ENCODE measurements at places on chromosomes 2 and 18. TPM values are rescaled to one million over a fixed set of nuclear protein-coding genes. Genes with fewer than 3 reads are reported as not detected.
A peak's percentile ranks its signal among the peaks of the same experiment; 100 is the strongest.

Gene ZNF804A
- total RNA-seq: 2.7 TPM

- H3K27me3 ChIP-seq: no peaks in the 10 kb centered on the region
- peak overlapping the region; percentile 89 for H3K27ac ChIP-seq
- DNase-seq: no peak
- H3K4me1 ChIP-seq: peaks cover 63% of the 10 kb centered on the region
- H3K4me3 ChIP-seq: peak overlapping the region; percentile 32
Measured at GRCh38 chr2:237714690-237715458, 83.7 kb upstream of the RBM44 start.

Gene SH3BP4
- 44.1 TPM for total RNA-seq

GRCh38 chr18:76446321-76447257 is 48.5 kb downstream of the ZNF516 start:
- H3K27ac ChIP-seq: peak overlapping the region; percentile 83
- no peaks in the 10 kb centered on the region for H3K27me3 ChIP-seq
- peak; percentile 36 for DNase-seq
- H3K4me1 ChIP-seq: peaks cover 74% of the 10 kb centered on the region

Gene CCDC85A
- total RNA-seq: 1.9 TPM

- H3K27ac ChIP-seq: no peak overlapping the region
- no peak overlapping the region for H3K4me3 ChIP-seq
- H3K4me1 ChIP-seq: no peaks in the 10 kb centered on the region
- no peaks in the 10 kb centered on the region for H3K36me3 ChIP-seq
Measured at GRCh38 chr2:156489750-156490465, 53.7 kb downstream of the GPD2 start.

DNA sequence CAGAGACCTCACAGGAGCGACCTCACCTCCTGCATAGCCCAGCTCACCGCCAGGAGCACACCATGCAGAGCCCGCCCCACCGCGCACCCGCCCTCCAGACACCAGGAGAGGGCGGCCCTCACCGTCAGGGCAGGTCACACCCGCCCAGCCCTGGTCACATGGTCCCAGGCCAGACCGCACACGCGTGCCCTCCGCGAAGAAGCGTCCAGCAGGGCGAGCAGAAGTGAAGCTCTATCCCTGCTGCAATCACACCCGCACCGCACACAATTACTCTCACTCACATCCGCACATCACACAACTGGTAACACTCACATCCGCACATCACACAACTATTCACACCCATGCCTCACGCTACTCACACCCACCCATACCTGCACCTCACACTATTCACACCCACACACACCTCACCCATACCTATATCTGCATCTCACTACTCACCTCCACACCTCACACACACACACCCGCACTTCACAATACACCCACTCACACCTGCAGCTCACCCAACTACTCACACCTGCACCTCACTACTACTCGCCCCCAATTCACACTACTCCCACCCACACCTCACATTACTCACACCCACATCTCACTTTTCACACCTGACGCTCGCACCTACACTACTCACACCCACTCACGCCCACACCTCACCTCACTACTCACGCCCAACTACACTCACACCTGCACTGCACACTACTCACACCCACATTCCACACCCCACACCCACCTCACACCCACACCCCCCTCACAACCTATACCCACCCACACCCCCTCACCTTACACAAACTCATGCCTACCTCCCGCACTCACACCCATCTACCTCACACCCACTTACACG is 242.0 kb downstream of the HDAC4 start:
- peak; percentile 8 for DNase-seq
- no peak overlapping the region for H3K27ac ChIP-seq
- no peaks in the 10 kb centered on the region for H3K27me3 ChIP-seq
- H3K4me1 ChIP-seq: no peaks in the 10 kb centered on the region

- DNase-seq: no peak
- H3K27ac ChIP-seq: no peak overlapping the region
- no peaks in the 10 kb centered on the region for H3K27me3 ChIP-seq
- no peak overlapping the region for H3K4me3 ChIP-seq
- peaks cover 2% of the 10 kb centered on the region for H3K36me3 ChIP-seq
- H3K4me1 ChIP-seq: peaks cover 37% of the 10 kb centered on the region
Measured at GRCh38 chr18:58593938-58594337, 35.0 kb downstream of the ALPK2 start.

Gene CLEC4F
- not detected for total RNA-seq

- no peak overlapping the region for H3K4me3 ChIP-seq
- H3K27ac ChIP-seq: peak overlapping the region; percentile 25
- no peaks in the 10 kb centered on the region for H3K36me3 ChIP-seq
- H3K4me1 ChIP-seq: peaks cover 9% of the 10 kb centered on the region
Measured at GRCh38 chr2:85810371-85811179, 56.8 kb downstream of the ATOH8 start.

GRCh38 chr18:58692422-58693185 is 21.3 kb downstream of the MALT1 start:
- peaks cover 30% of the 10 kb centered on the region for H3K36me3 ChIP-seq
- H3K27me3 ChIP-seq: no peaks in the 10 kb centered on the region
- H3K4me1 ChIP-seq: peaks cover 23% of the 10 kb centered on the region
- no peak overlapping the region for H3K27ac ChIP-seq
- H3K4me3 ChIP-seq: no peak overlapping the region

- peaks cover 10% of the 10 kb centered on the region for H3K36me3 ChIP-seq
- H3K27ac ChIP-seq: peak overlapping the region; percentile 87
- peaks cover 2% of the 10 kb centered on the region for H3K27me3 ChIP-seq
- H3K4me1 ChIP-seq: peaks cover 55% of the 10 kb centered on the region
- no peak overlapping the region for H3K4me3 ChIP-seq
Measured at GRCh38 chr2:217289177-217289906, 429.5 kb upstream of the TNP1 start.

DNA sequence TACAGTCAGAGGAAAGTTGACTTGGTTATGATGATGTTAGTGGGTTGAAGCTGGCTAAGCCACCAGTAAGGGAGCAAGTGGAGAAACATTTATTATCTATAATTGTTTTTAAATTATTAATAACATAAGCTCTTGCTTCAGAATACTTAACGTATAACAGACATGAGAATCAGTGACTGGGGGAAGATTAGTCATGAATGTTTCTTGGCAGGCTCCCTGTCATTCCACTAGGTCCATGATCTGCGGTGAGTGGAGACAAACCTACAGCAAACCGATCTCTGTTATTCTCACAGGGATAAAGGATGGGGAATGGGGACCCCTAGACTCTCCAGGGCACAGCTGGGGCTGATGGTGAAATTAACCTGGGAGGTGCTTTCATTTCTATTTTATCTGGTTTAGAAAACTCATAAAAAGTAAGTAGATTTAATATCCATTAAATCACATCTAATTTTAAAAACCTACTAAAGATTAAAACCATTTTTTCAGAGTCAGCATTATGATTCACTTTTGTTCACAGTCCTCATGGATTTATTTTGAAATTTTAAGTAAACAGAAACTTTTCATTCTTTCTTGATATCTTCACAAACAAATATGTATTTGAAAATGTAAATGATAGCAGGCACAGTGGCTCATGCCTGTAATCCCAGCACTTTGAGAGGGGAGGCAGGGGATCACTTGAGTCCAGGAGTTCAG is 420.3 kb downstream of the PTPRM start:
- DNase-seq: no peak
- H3K4me1 ChIP-seq: peaks cover 3% of the 10 kb centered on the region
- no peak overlapping the region for H3K4me3 ChIP-seq
- no peak overlapping the region for H3K27ac ChIP-seq
- H3K27me3 ChIP-seq: no peaks in the 10 kb centered on the region
- peaks cover 6% of the 10 kb centered on the region for H3K36me3 ChIP-seq

- no peaks in the 10 kb centered on the region for H3K36me3 ChIP-seq
- H3K4me1 ChIP-seq: peaks cover 35% of the 10 kb centered on the region
- H3K27ac ChIP-seq: no peak overlapping the region
- H3K27me3 ChIP-seq: no peaks in the 10 kb centered on the region
Measured at GRCh38 chr18:11991021-11991795, 9.9 kb downstream of the IMPA2 start.

DNA sequence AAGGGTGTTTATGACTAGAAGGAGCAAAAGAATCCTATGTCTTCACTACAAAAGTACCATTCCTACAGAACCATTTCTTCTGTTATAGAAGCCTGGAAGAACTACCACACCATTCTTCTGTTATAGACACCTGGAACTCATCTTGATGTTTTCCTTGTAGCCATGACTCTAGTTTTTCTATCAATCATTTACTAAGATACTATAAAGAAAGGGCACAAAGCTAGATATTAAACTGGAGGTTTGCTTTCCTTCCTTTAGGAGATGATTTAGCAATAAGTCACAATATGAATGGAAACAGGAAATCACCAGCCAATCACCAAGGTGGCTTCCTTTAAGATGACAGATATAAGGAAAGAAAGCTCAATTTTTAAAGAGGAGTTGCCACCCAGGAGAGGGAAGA is 100.3 kb upstream of the NEUROD1 start:
- H3K4me1 ChIP-seq: peaks cover 50% of the 10 kb centered on the region
- no peak for DNase-seq
- peaks cover 17% of the 10 kb centered on the region for H3K27me3 ChIP-seq
- H3K4me3 ChIP-seq: no peak overlapping the region

Gene ST8SIA5
- 0.75 TPM for total RNA-seq

DNA sequence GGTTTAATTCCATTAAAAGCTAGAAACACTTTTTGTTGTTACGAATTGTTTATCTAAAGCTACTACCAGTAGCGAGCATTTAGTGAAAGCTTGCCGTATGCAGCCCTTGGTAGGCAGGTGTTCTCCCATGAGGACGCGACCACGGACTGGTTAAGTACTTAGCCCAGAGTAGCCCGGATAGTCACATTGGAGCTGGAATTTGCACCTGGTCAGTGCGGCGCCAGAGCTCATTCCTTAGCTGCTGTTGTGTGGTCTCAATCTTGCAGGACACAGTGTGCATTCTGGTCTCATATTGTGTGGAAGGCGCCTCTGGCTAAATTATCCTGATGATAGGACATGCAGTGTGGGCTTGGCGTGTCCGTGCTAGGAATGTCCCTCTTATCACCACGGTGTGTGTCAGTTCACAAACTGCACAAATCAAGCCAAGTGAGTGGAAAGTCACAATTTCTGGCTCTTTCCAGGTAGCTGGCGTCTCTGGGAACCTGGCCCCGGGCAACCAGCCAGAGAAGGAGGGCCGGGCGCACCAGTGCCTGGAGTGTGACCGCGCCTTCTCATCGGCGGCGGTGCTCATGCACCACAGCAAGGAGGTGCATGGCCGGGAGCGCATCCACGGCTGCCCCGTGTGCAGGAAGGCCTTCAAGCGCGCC is 133.3 kb downstream of the ZNF236 start:
- H3K4me3 ChIP-seq: no peak overlapping the region
- peaks cover 34% of the 10 kb centered on the region for H3K36me3 ChIP-seq
- DNase-seq: no peak

DNA sequence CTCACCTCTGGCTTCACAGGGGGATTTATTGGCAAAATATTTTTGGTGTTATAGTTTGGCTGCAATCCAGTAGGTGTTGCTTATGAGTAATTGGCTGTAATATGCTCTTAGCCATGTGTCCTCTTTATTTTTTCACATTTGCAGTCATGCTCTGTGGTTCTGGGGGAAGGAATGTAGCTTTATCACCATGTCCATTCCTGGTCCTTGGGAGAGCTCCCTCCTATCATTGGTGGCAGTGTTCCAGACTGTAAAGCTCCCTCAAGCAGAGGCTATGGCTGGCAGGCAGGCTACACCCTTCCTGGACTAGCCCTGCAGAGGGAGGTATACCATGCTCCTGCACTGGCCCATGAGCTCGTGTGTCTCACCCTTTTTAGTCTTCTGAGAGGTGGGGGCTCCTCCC is 120.0 kb upstream of the FSIP2 start:
- H3K27me3 ChIP-seq: no peaks in the 10 kb centered on the region
- H3K36me3 ChIP-seq: peaks cover 9% of the 10 kb centered on the region
- peak overlapping the region; percentile 16 for H3K27ac ChIP-seq
- no peak overlapping the region for H3K4me3 ChIP-seq

- DNase-seq: no peak
- H3K27me3 ChIP-seq: no peaks in the 10 kb centered on the region
- peaks cover 15% of the 10 kb centered on the region for H3K4me1 ChIP-seq
- H3K36me3 ChIP-seq: peaks cover 9% of the 10 kb centered on the region
Measured at GRCh38 chr2:10407841-10408648, 40.1 kb downstream of the ODC1 start.

- peak overlapping the region; percentile 93 for H3K27ac ChIP-seq
- peaks cover 16% of the 10 kb centered on the region for H3K36me3 ChIP-seq
- peaks cover 23% of the 10 kb centered on the region for H3K27me3 ChIP-seq
- DNase-seq: peak; percentile 46
- peaks cover 56% of the 10 kb centered on the region for H3K4me1 ChIP-seq
Measured at GRCh38 chr2:111122631-111123421, 2.1 kb downstream of the BCL2L11 start.

DNA sequence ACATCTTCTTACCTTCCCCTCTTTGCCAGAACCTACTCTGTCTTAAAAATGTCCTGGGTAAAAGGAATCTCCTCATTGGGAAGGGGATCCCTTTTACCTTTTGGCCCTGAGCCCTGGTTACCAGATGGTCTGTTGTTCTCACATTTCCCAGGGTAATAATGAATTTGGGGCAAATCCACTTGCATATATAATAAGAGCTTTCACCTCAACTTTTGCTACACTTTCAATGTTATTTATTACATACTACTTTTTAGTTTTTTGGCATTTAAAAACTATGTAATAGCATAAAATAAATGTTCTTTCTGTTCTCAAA is 15.0 kb downstream of the CERS6 start:
- H3K27me3 ChIP-seq: no peaks in the 10 kb centered on the region
- H3K27ac ChIP-seq: peak overlapping the region; percentile 77

DNA sequence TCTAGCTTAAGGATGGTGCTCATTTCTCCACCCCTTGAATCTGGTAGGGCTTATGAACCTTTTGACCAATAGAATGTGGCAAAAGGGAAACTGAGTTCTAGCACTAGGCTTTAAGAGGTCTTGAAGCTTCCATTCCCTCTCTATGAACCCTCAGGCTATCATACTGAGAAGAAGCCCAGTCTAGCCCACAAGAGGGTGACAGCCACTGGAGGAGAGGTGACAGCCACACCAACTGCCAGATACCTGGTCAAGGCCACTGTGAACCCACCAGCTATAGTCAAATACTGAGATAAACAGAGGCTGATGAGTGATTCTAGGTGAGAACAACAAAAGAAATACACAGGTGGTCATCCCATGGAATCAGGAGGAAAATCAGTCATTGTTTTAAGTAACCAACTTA is 37.6 kb downstream of the NCKAP5 start:
- no peak for DNase-seq
- H3K27ac ChIP-seq: no peak overlapping the region
- no peaks in the 10 kb centered on the region for H3K4me1 ChIP-seq
- no peaks in the 10 kb centered on the region for H3K36me3 ChIP-seq
- H3K4me3 ChIP-seq: no peak overlapping the region

Gene CRYGD
- not detected for total RNA-seq

DNA sequence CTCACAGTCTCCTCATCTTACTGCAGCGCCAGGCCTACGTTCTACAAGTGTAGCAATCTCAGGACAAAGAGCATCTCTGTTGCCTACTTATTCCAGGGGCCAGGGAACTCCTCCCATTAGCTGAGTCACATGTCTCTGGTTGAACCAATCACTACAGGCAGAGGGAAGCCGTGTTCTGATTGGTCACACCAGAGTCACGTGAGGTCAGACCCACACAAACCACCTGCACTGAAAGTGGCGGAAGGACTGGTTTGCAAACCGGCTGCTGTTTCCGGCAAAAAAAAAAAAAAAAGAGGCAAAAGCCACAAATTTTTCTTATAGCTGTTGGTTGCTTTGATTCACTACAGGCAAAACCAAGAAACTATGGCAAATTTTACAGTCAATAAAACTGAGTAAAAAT is 21.9 kb upstream of the USP14 start:
- no peak overlapping the region for H3K27ac ChIP-seq
- no peak for DNase-seq
- H3K4me3 ChIP-seq: no peak overlapping the region
- H3K4me1 ChIP-seq: no peaks in the 10 kb centered on the region
- no peaks in the 10 kb centered on the region for H3K27me3 ChIP-seq
- H3K36me3 ChIP-seq: no peaks in the 10 kb centered on the region

Data from mesothelial cell of epicardium (in vitro differentiated cells).